ENCODE measurements at places on chromosomes 5 and 9.

- no peak for DNase-seq
These were observed 144.6 kb downstream of the CCDC171 start for GRCh38 chr9:15697446-15697851.

GRCh38 chr5:71922584-71923106 lies 184.6 kb upstream of the MAP1B start:
- no peak for DNase-seq

DNA sequence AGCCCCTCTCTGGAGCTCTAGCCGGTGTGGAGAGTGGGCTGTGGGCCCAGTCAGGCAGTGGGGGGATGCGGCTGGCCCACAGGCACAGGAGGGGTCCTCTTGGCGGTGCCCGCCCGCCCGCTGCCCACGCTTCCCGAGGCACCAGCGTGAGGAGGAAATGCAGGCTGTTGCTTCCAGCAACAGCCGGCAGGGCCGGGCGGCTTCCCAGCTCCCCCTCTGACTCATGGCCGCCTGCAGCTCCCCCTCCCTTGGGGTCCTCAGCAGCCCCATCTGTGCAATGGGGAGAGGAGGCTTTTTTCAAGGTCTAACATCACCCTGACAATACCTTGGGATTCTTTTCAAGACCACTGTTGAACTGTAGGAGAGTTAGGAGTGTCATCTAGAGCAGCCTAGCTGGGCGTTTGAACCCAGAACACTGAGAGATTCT lies 10.4 kb downstream of the CXXC5 start:
- no peak for DNase-seq

- DNase-seq = no peak
These were observed 35.2 kb upstream of the CAST start for GRCh38 chr5:96626956-96627355.

- DNase-seq = no peak
These were observed 71.1 kb downstream of the CFAP95 start for GRCh38 chr9:69891696-69892095.

DNA sequence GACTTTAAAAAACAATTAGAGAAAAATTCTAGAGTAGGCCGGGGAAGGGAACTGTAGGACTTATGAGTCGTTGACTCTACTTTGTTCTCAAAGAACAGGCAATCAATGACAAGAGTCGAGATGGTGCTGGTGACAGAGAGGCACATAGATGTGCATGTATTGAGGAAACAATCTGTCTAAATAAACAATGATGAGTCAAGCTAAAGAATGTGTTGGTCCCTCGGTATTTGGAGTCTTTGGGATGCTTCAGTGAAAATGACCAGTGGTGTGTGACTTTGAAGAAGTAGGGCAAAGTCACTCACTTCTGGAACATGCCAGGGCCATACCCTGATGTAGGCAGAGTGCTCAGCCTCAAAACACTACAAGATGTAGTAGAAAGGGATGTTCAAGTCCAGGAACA lies 288.1 kb upstream of the PANK3 start:
- DNase-seq = no peak

- DNase-seq = no peak
These were observed 211.6 kb downstream of the MAPKAP1 start for GRCh38 chr9:125495172-125496119.

DNA sequence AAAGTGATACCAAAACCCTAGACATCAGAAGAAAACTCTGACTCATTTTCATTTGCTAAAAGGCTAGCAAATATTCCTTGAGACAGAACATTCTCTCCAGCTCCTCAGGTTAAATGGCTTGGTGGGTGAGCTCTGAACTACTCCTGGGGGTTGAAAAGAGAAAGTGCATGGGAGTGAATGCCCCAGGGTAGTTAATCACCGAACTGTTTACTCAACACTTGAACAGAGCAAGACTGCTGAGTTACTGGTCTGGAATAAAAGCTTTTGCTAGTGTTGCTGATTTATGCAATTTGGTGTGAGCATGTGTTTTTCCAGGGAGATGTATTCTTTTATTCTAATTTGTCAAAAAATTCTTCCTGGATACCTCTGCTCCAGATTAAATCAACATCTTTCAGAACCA lies 88.3 kb upstream of the PRDM9 start:
- no peak for DNase-seq

DNA sequence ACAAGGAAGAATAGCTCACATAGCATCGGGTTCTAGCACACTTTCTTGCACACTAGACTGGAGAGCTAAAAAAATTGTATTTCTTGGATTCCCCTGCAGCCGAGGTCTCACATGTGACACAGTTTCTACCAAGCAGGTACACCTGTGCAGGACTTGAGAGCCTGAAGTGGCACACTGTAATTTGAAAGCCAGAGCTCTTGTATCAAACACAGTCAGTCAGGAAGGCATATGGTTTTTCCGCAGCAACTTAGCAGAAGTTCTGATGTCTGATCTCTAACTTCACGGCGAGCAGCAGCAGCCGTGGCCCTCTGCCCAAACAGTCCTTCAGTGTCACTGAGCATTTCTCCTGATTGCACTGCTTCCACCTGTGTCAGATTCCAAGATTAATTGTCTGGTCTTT lies 25.5 kb downstream of the TMEM245 start:
- DNase-seq = no peak

- no peak for DNase-seq
These were observed 708.6 kb upstream of the WWC1 start for GRCh38 chr5:167582886-167583285.

DNA sequence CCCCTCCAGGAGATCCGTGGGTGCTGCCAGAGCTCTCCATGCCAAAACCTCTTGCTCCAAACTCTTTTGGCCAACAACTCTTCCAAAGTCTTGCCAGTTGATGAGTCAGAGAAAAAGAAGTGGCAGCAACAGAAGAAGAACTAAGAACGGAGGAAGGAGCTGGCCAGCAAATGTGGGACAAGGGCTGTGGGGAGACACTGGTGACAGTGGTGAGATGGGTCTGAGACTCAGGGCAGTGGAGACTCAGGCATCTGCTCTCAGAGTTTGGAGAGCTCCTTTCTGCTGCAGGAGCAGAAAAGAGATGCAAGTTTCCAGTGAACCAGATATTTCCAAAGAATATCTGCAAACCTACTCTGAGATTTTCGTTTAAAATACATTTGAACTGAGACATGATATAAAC lies 92.3 kb upstream of the SEMA6A start:
- no peak for DNase-seq

DNA sequence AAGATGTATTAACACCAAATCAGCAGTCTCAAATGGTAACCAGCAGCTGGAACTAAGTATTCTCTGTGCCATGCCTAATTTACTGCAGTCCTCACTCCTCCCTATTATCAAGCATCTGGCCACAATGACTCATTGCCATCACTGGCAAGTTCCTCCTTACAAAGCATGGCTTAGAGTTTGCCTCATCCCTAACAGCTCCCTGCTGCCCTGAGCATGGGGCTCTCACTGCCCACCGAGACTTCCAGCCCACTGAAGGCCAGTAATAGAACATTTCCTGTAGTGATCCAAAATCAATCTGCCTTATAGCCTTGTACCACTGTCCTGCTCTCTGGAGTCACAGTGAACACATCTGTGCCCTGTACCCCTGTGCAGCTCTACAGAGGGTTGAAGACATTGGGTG lies 211.9 kb upstream of the TRIM32 start:
- DNase-seq = no peak

- DNase-seq = no peak
These were observed 127.0 kb upstream of the NTRK2 start for GRCh38 chr9:84542554-84542953.

DNA sequence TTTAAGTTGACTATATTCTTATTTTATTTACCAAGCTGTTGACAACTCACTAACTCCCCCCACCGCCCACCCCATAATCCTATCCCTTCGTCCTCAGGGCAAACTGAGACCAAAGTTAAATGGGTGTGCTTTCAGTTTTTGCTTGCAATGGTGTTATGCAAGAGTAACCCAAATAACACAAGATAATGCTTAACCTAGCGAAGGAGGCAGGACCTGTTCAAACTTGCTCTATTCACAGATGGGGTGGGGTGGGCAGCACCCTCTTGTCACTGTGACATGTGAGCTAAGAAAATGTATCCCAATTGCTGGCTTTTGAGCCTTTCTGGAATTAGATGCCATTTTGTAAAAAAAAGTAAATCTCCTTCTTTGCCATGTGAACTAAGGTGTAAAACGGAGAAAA lies 40.4 kb downstream of the GLIS3 start:
- no peak for DNase-seq

DNA sequence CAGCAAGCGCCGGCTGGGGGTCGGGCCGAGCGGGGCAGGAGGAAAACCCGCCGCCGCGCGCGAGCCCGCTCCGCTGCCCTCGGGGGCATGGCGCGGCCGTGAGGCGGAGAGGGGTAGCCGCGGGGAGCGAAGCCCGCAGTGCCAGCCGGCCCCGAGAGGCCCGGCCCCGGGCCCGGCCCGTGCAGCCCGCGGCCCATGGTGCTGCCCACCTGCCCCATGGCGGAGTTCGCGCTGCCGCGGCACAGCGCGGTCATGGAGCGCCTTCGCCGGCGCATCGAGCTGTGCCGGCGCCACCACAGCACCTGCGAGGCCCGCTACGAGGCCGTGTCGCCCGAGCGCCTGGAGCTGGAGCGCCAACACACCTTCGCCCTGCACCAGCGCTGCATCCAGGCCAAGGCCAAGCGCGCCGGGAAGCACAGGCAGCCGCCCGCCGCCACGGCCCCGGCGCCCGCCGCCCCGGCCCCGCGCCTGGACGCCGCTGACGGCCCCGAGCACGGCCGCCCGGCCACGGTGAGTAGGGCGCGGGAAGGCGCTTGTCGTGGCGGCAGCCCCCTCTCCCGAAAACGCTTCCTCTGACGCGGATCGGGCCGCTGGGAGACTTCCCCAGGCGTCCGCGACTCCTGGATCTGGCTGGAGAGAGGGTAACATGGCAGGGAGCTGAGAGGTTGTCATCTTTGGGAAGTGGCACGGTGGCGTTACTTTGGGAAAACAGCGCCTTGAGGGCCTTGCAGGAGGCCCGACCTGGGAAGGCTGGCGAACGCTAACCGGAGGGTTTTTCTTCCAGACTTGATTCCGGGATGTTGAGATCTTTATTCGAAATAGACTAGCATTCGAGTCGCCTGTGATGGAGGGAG lies 523 bp downstream of the MAML1 start:
- DNase-seq = no peak

- DNase-seq = no peak
These were observed 271.9 kb upstream of the ST8SIA4 start for GRCh38 chr5:101174981-101175380.

DNA sequence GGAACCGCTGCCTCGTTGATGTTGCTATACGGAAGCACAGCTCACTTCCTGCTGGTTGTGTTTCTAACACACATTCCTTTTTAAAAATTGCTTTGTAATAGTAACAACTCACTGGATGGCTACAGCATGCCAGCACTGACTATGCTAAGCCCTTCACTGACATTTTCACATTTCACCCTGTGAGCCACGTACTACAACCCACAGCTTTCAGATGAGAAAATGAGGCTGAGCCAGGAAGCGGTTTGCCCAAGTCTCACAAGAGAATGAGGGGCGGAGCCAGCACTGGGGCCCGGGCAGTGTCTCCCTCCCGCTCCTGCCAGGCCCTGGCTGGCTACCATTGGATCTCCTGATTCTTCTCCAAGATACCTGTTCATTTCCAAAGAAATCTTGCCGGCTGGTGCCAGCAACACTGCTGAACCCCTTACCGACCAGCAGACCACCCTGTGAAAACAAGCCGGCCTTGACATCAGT lies 38.3 kb downstream of the FAM78A start:
- peak; percentile 66 for DNase-seq

GRCh38 chr9:33114746-33115145 lies 38.3 kb upstream of the SMU1 start:
- no peak for DNase-seq

GRCh38 chr5:176725521-176726280 lies 78.4 kb downstream of the TSPAN17 start:
- no peak for DNase-seq

DNA sequence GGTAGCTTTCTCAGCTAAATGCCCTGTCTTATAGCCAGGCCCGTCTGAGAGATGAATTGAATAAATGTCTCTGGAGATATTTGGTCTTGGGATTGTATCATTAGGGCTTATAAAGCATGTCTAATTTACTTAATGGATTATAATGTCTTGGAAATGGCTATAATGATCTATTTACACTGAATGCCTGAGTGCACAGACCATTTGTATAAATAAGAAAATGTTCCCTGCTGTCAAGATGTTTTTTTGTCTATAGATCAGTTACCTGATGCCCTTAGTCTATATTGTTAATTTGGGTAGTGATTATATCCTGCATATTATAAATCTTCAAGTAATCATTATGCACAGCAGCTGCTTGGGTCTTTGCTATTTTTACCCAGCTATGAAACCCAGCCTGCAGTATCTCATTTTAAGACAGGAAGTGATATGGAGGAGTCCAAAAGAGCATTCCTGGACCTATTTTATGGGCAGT lies 112.9 kb upstream of the ACTBL2 start:
- DNase-seq = no peak

DNA sequence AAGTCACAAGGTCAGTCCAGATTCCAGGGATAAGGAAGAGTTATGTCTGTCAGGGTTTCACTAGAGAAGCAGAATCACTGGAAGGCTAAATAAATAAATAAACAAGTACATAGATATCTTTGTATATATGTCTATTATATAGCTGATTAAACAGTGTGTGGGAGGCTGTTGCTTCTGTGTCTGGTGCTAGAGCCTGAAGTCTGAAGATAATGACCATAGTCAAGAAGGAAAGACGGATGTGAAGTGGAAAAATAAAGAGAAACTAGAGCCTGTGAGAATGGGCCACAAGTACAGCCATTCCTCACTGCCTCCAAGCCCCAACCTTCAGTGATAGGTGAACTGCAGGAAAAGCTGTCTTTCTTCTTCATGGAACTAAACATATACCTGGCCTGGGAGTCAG lies 4.1 kb upstream of the TMED7 start:
- no peak for DNase-seq

DNA sequence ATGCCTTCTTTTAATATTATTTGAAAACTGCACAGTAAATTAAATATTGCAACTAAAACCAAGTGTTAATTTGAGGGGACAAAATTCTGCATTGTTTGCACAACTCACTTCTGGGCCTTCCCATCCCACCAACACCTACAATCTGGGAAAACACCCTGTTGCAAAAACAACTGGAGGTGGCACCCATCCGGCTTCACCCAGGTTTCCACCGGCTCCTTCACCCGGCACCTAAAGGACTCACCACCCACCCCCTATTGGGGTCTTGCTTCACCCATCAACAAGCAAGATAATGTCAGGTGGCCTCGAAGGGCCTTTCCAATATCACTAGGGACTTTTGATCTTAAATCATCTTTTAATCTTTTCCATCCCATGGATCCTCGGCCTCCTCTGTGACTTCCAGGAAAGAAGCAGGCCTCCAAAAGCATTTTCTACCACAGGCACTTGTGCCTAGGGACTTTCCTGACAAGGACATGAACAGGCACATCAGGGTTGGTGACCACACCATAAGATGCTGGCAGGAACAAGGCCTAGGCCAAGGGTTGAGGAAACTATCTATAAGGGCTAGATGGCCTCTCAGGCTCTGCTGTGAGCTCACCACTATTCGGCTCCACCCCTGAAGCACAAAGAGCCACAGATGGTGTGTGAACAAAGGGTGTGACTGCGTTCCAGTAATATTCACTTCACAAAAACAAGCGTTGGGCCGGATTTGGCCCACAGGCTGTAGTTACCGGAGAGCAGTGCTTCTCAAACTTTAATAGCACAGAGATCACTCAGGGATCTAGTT lies 205.1 kb downstream of the AUH start:
- no peak for DNase-seq

- DNase-seq = no peak
These were observed 9.3 kb downstream of the ZNF622 start for GRCh38 chr5:16456103-16456832.
